Fibroblast of skin of right biceps (primary cell): ENCODE measurements at places on chromosomes 7 and 10.

DNA sequence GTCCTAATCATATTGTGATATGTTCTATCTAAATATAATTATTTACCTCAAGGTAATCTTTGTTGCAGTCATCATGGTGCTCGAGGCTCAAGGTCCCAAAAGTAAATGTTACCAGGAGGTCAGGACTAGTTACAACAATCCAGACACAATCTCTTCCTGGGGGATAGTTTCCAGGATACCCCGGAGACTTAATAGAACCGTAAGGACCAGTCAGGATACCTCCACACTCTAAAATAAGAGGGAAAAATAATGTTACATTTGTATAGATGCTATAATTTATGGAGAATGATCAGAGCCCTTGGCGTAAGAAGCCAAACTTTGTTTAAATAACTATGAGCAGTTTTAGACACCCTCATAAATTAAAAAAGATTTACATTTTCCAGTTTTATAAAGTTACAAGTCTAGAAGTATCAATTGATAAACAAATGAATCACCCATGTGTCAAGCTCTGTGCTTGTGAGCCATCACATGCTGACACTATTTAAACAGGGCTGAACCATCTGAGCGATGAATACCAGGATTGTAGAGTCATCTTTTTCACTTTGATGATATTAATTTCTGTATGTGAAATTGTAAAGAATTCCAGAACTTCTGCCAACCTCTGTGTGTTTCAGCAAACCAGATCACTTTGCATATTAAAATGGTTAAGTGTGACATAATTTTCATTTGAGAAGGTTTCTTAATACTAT, 41.3 kb downstream of the CUBN start:
- DNase-seq: peak; percentile 91

- DNase-seq: no peak
Measured at GRCh38 chr7:95933618-95934017, 161.3 kb downstream of the DYNC1I1 start.

- no peak for DNase-seq
Measured at GRCh38 chr10:43685744-43686143, 37.1 kb upstream of the ZNF32 start.

- DNase-seq: peak; percentile 5
Measured at GRCh38 chr10:37856881-37857286, 526 bp downstream of the ZNF248 start.

DNA sequence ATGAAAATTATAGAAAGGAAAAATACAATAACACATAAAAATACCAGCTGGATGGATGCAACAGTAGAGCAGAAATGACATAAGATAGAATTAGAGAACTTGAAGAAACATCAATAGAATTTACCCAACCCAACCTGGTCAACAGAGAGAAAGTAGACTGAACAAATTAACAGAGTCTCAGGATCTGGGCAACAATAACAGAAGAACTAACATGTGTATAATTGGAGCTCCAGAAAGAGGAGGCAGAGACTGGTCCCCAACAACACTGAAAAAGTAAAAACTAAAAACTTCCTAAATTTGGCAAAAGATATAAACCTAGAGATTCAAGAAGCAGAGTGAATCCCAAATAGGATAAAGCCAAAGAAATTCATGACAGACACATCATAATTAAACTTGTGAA, 458.8 kb downstream of the RPS24 start:
- no peak for DNase-seq

DNA sequence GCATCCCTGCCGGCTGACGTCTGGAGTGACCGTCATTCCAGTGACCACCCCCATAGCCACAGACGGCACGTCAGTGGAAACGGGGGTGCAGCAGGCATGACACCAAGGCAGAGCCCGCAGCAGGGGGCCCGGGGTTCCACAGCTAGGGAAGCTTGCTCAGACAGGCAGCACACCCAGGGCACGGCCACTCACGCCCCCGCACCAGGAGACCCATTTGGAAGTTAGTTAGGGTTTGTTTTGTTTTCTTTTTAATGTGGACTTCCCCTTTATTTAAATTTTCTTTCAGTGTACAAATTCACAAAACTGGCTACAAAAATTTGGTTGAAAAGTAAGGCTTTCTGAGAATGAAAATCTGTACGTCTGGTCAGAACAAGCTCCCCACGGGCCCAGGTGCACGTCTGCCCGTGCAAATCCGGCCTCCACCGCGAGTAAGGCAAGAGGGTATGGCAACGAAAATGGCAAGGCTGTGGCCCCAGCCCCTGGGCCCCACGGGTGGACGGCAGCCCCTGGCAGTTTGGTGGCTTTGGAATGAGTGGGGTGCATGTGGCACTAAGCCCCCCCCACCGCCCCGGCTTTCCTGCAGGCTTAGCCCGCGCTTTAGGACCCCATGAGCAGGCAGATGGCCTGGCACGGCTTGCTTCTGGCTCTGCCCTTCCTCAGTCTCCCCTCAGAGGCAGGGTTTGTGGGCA, 124.2 kb downstream of the FAM53B start:
- DNase-seq: no peak

DNA sequence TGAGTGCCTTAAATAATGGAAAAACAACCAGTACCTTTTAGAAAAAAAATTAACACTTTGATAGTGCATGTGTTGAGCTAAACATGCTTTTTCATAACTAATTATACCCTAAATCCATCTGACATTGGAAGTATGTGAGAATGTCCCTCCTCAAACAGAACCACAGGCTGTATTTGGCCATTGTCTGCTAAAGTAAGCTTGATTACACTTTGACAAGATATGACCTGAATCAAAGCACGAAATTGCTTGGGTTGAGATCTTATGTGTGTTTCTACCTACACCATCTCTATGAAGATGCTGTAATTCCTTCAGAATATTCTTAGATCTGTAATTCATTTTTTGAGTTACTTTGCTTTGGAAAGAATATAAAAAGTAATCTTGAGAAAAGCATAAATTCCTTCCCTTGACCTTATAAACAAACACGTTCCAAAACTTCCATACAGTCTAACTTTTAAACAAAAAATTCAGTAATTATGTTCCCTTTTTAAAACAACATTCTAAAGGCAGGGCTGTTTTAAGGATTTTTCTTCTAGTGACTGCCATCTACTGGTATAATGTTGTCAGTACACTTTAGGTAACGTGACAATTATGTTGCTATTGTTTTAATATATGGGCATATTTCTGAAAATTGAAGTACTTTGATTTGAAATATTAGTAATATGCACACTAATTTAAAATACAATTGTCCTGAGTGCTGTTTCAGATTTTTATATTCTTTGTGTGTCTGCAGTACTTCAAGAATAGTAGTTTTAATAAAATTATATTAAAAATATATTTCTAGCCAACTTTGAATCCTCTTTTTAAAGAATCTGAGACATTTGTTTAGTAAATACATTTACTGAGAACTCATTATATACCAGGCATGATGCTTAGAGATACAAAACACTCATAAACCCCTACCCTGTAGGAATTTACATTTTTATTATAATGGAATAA, 20.9 kb downstream of the CD36 start:
- DNase-seq: peak; percentile 29

GRCh38 chr10:4820804-4821401, 5.1 kb upstream of the AKR1E2 start:
- DNase-seq: no peak

DNA sequence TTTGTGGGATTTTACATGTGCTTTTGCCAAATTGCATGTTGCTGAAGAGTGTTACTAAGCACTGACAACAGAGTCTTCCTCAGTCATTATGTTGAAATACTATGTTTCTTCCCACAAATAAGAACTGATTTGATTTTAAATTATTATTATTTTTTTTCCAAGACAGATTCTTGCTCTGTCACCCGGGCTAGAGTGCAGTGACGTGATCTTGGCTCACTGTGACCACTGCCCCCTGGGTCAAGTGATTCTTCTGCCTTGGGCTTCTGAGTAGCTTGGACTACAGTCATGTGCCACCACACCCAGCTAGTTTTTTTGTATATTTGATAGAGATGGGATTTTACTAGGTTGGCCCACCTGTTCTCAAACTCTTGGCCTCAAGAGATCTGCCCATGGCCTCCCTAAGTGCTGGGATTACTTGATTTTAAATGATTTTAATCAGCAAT, 42.3 kb downstream of the MINPP1 start:
- no peak for DNase-seq

GRCh38 chr10:128047351-128047750, 78.9 kb downstream of the MKI67 start:
- no peak for DNase-seq

DNA sequence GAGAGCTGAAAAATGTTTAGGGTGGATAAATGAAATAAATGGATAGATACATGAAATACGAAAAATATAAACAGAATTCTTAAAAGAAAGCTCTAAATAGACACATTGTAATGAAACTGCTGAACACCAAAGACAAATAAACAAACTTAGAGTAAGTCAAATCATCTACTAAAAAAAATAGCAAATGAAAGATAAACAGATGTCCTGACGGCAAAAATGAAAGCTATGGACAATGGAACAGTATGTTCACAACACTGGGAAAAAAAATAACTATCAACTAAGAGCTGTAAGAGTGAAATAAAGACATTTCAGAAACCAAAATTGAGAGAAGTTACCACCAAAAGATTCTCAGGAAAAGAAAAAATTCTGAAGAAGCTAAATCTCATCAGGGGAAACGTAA, 106.1 kb downstream of the SGMS1 start:
- DNase-seq: no peak

DNA sequence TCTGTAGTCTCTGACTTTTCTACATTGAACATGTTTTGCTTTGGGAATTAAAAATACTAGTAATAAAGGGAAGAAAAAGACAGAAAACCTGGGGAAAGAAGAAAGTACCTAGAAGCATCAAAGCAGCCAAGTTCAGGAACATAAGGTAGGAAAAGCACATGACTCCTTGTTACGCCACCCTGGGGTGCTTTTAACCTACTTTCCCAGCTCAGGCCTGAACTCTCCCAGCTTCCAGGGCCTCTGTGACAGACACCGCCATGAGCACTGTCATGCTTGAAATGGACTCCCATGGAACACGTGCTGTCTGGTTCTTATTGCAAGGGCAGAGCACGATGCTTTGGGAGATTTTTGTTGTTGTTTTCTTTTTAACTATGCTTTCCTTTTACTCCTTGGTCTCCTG, 11.4 kb downstream of the ACTR1A start:
- DNase-seq: no peak

DNA sequence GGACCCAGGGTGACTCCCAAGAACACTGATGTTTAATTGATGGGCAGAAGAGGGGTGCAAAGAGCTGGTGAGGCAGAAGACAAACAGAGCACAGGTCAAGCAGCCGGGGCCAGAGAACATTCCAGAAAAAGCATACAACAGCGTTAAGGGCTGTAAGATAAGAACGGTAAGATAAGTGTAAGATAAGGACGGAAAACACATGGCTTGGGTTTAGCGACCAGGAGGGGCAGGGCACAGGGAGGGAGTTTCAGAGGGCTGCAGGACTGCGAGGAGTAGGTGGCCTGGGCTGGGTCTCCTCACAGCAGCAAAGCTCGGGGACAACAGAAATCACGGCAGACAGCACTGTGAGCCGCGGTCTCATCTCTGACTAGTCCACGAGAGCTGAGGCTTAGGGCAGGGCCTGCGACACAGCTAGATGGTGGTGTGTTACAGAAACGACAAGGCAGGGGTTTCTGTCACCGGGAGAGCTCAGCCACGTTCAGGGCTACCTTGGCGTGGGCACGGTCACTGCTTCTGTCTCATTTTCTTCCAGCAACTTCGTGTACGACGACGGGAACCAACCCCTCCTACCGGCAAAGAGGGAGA, 24.6 kb downstream of the BRI3 start:
- DNase-seq: no peak

DNA sequence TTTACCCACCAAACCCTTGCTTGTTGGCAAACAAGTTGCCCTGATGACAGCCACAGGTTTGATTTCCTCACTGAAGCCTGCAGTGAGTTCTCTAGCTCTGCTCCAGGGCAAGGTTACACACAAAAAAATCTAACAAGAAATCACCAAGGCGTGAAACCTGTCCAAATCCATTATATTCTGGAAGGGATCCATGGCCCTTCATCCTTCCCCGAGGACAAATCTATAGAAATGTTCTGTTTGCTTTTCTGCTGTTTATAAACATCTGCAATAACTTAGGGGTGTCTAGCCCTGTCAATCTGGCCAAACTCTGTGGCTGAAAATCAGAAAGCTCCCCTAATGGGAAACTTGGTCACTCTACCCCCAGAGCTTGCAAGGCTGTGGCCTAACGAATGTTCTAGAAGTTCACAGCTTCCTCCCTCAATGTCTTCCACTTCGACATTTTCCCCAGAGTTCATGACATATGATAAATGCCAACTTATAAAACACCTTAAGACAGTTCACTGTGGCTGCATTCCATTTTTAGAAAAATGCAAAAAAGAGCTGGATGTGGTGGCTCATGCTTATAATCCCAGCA, 164.5 kb downstream of the PRPF18 start:
- no peak for DNase-seq

DNA sequence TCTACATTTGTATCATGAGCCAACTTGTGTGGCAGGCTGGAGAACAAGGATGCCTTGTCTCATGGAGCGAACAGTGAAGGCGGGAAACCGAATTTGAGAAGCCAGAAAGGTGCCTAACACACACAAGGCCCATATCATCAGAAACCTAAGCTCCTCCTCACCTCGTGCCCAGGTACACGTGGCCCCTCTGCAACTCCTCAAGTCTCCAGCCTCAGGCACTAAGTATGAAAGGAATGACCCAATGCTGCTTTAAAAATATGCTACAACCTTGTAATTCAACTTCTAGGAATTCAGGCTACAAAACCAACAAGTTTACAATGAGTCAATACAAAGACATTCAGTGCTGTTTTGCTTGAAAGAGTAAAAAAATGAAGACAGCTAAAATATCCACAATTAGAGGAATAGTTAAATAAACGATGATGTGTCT, 95.7 kb downstream of the CDK6 start:
- peak; percentile 94 for DNase-seq

- DNase-seq: no peak
Measured at GRCh38 chr10:7547829-7548228, 118.9 kb downstream of the ITIH5 start.

DNA sequence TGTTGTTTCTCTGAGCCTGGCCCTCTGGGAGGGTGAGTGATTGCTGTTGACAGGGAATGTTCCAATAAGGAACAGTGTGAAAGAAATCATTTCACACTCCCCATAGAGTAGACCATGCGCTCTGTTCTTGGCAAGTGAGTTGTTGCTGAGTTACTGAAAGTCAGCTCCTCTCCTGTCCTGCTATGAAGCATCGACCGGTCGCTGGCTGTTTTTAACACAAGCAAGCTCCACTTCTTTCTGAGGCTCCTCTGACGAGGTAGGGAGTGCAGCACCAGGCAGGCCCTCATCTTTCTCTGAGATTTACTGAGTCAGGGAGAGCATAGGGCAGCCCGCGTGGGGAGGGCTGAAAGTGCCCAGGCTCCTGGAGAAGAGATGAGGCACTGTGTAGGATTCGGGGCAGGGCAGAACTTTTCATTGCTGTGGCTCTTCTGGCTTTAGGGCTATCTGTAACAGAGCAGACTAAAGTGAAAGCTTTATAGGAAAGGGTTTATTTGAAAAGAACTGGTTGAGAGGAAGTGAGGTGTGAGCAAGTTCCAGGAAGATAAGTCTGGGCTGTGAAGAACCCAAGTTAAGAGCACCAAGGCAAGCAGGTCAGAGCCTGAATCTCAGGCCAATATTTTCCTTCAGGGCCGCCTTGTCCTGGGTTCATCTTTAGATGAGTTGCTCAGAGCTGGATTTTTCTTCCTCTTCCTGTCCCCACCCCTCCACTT, 332.2 kb downstream of the CCSER2 start:
- no peak for DNase-seq

GRCh38 chr7:1889556-1890181, 219.6 kb downstream of the ELFN1 start:
- DNase-seq: peak; percentile 60

- DNase-seq: no peak
Measured at GRCh38 chr7:140593672-140593982, 47.0 kb downstream of the DENND2A start.
